Iris pigment epithelial cell (primary cell): ENCODE measurements at places on chromosomes 16 and 17.

DNA sequence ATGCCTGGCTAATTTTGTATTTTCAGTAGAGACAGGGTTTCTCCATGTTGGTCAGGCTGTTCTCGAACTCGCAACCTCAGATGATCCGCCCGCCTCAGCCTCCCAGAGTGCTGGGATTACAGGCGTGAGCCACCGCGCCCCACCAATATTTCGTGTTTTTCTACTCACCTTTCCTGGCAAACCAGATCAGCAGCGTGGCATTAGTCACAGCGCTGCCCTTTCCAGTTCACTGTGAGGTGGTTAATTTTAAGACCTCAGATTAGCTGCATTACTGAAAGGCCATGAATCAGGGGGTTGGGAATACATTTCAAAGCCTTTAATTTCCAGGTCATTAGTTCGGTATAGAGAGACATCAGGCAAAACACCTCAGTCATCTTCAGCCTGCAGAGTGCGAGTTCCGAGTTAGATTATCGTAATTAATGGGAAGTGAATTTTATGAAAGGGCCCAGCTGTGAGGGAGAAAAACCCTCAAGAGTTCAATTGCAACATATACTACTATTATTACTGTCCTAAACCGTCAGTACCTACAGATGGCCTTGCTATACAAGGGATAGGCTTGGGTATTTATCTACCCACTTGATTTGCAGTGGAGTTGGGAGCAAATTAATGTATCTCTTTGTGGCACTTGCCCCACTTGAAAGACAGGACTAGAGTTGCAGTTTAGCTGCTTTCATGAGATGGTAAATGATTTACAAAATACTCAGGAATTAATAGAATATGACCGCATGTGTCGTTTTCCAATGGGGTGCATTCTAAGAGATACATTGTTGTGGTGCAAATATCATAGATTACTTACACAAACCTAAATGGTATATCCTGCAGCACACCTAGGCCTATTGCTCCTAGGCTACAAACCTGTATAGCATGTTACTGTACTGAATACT is 2.1 kb upstream of the USP32 start:
- no peak for DNase-seq

GRCh38 chr16:31092330-31092729 is 2.3 kb downstream of the VKORC1 start:
- no peak for DNase-seq

GRCh38 chr17:64466019-64466735 is 17.3 kb downstream of the MILR1 start:
- no peak for DNase-seq

GRCh38 chr16:8712589-8713361 is 38.4 kb downstream of the ABAT start:
- no peak for DNase-seq

DNA sequence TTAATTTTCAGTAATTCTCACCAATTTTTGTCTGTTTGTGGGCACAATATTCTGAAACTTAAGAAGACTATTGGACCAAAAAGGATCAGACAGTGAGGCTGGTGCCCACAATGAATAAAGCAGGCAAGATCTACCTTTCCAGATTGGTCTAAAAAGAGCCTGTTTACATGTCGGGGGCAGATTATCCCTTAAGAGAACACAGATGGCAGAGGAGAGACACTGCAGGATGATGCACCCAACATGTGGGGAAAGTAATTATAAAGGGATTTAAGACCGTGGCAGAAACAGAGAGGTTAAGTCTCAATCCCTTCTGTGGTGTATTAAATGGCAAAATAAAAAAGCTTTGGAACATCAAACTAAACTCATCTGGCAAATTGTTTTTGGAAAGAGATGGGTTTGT is 331.8 kb upstream of the CDH11 start:
- no peak for DNase-seq

DNA sequence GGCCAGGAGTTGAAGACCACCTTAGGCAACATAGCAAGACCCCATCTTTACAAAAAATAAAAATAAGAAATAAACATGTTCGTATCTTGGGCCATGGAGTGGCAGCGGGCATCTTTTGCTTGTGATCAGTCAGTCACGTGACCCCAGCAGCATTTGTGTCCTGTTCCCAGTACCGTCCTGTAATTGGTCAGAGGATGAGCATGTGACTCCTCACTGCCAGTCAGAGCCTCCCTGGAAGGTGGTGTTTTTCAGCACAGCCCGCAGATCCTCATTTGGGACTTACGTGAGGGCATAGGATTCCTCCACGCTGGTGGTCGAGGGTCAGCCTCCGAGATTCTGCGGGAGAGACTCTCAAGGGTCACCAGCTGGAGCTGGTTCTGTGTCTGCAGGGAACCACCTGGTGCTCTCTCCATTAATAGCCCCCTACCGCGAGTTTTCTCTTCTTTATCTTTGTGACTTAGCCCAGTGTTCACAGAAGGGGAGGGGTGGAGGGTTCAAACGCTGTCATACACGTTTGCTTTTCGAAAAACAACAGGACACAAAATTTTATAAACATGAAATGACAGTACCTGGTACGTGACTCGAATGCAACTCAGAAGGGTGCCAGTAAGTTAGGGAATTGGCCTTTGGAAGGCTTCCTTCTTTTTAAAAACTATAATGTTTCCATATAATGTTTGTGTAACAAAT is 17.2 kb downstream of the MRC2 start:
- no peak for DNase-seq

DNA sequence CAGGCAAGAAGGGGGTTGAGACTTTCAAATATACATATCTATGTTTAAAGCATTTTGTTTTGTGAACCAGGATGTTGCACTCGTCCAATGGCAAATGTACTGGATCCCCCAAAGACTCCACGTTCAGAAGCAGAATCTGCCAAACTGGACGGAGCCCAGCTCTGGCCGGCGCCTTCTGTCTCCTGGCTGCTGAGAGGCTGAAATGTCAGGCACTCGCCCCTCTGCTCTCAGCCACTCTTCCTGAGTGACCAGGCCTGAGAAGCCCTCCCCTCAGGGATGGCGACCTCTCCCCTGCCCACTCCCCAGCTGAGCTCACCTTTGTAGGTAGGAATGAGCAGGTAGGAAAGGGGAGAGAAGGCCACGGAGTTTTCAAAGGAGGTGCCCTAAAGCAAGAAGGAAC is 187.5 kb upstream of the FOXF1 start:
- no peak for DNase-seq

- DNase-seq, result no peak
Measured at GRCh38 chr17:63426041-63426916, 19.8 kb downstream of the CYB561 start.

- DNase-seq, result no peak
Measured at GRCh38 chr16:61968242-61969076, 67.8 kb downstream of the CDH8 start.

- DNase-seq, result no peak
Measured at GRCh38 chr16:70341600-70341999, 5.1 kb upstream of the DDX19A start.

GRCh38 chr16:87836844-87837581 is 32.3 kb downstream of the SLC7A5 start:
- no peak for DNase-seq

GRCh38 chr17:50027172-50027880 is 28.6 kb upstream of the ITGA3 start:
- peak; percentile 96 for DNase-seq

GRCh38 chr17:64651889-64652288 is 10.2 kb downstream of the SMURF2 start:
- no peak for DNase-seq

- no peak for DNase-seq
Measured at GRCh38 chr16:56199164-56199563, 7.9 kb downstream of the GNAO1 start.

- peak; percentile 62 for DNase-seq
Measured at GRCh38 chr17:77372444-77373298, 231.9 kb downstream of the SEC14L1 start.

GRCh38 chr17:73138541-73139138 is 26.2 kb upstream of the SSTR2 start:
- no peak for DNase-seq

- DNase-seq, result no peak
Measured at GRCh38 chr17:45775148-45775547, 9.0 kb upstream of the CRHR1 start.

- peak; percentile 52 for DNase-seq
Measured at GRCh38 chr16:68229431-68230175, 6.3 kb downstream of the ESRP2 start.

DNA sequence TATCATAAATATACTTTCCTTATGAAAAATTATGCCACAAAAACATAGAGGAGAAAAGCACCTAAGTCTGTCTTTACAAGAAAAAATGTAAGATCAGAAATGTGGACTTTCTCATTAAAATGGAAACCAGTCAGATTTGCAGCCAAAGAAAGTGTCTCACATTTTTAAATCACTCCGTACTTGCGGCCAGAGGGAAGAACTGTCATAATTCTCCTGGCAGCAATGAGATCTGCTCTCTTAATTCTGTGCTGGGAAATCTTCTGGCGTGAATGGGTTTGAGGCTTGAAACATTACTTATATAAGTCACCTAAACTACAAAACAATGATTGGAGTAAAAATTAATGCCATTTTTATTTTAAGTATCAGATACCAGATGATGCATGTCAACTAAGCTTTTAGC is 10.7 kb downstream of the C16orf95 start:
- DNase-seq, result no peak
